ENCODE measurements at places on chromosomes 6 and 20.

GRCh38 chr20:36384022-36384619, 78.0 kb downstream of the DLGAP4 start:
- no peak for DNase-seq

- DNase-seq: no peak
Observed at GRCh38 chr6:120646101-120646500, 688.2 kb downstream of the TBC1D32 start.

- no peak for DNase-seq
Observed at GRCh38 chr6:136771306-136771705, 21.0 kb downstream of the MAP3K5 start.

- DNase-seq: no peak
Observed at GRCh38 chr20:5171064-5171789, 44.4 kb downstream of the CDS2 start.

GRCh38 chr6:132498638-132499037, 14.3 kb downstream of the STX7 start:
- no peak for DNase-seq

DNA sequence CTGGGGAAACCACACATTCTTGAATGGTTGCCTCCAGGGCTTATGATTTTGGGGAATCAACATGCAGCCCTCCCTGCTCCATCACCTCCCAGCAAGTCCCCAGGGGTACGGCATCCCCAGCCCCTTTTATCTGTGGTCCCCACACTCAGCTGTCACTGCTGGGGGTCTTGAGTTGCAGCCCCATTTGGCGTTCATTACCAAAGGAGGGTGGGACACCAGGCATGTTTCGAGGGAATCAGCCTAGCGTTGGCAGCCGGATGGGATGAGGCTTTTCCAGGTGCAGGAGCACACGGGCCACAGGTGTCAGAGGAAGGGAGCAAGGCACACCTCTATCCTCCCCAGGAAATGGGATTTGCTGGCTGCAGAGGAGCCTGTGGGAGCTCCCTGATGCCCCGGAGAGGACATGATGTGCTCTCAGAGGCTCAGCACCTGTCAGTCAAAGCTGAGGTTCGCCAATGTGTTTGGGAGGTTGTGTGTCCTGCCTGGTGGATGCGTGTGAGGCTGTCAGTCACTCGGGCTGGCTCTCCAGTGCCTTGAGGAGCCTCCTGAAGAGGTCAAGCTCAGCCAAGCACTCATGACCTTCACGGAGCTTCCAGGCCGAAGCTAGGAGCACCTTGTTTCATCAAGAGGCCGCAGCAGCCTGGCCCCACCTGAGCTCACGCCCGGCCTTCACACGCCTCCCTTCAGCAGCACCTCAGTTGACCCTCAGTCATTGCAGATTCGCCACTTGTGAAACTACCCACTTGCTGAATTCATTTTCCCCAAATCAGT, 95.0 kb downstream of the ERMARD start:
- no peak for DNase-seq

DNA sequence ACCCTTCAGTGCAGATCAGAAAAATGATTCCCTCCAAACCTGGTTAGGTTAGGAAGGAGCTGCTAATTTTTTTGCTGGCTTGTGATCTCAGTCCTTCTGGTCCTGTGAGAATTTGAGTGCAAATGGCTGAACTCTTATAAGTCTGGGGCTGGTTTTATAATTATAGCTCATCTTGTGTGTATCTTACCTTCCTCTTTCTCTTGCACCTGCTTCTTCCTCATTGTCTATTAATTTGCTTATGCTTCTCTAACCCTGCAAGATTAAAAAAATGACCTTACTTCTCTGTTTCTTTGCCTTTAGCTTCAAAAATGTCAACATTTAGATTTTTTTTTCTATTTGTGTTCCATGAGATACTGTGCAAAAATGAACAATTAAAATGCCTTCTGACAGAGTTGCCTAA, 576.2 kb downstream of the DHX35 start:
- no peak for DNase-seq

GRCh38 chr6:2196079-2196679, 49.2 kb downstream of the GMDS start:
- no peak for DNase-seq

DNA sequence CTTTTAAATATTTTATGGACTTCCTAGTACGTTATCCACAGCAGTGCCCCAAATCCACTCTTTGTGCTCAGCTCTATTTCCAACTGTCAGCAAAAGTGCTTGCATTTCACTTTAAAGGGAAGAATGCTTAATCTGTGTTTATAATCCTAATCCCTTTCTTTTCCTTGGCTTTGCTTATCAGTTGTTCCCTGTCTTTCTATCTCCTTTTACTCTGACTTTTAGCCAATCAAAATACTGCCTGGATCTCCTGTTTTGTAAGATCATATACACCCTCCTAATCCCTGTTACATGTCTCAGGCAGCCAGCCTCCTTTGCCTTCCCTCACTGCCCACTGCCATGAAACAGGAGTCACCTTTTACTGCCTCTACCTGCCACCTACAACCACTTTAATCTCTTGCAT, 102.9 kb downstream of the AIG1 start:
- no peak for DNase-seq

DNA sequence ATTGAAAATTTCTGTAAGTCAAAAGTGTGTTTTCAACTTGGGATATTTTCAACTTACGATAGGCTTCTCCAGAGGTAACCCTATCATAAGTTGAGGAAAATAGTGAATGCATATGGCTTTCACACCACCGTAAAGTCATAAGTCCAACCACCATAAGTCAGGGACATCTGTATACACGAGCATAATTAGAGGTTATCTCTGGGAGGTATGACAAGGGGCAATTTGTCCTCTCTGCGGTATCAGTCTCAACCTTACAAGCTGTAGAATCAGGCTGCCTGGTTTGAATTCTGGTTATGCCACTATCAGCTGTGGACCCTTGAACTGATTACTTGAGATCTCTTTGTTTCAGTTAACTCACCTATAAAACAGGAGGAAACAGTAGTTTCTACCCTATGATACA, 202.9 kb upstream of the JARID2 start:
- DNase-seq: no peak

DNA sequence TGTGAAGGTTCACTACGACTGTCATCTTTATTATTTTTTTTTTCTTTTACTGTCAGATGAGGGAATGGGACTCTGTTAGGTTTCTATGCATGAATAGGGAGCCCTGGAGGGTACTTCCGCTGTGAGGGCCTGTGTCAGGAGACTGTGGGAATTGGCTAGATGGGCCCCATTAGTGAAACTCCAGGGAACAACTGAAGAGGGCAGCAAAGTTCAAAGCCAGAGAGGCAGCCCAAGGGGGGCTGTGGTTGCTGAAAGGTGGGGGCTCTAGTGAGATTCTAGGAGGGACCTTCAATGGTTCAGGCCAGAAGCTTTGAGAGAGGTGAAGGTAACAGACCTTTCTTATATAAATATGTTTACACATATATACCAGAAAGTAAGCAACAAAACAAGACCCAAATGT, 13.2 kb upstream of the EPB41L1 start:
- DNase-seq: no peak

- DNase-seq: no peak
Observed at GRCh38 chr6:87824958-87825491, 123.0 kb upstream of the AKIRIN2 start.

DNA sequence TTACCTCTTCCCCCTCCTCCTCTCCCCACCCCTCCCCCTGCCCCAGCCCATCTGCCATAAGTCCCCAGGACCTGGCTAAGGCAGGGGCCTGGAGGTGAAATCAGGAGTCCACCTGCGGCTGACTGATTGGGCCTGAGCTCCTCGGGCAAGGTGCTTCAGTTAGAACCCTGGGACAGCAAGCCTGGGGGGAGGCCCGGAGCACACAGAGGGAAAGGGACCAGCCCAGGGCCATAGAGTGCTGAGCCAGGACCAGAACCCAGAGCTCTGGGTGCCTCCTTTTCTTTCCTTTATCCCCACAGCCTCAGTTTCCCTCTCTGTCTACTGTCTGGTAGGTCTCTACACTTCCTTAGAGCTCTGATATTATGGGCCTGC, 35.7 kb upstream of the VEGFA start:
- no peak for DNase-seq

GRCh38 chr6:90065173-90065572, 170.9 kb downstream of the GJA10 start:
- no peak for DNase-seq

DNA sequence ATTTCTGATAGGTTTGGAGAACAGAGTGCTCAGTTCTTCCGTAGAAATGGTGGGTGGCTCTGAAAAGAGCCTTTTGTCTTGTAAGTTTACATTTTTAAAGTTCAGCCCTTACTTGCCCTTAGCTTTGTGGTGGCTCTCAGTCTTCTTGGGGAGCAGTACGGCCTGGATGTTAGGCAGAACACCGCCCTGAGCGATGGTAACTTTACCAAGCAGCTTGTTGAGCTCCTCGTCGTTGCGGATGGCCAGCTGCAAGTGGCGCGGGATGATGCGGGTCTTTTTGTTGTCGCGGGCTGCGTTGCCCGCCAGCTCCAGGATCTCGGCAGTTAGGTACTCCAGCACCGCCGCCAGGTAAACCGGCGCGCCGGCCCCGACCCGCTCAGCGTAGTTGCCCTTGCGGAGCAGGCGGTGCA, 19.5 kb downstream of the OR2B2 start:
- no peak for DNase-seq

DNA sequence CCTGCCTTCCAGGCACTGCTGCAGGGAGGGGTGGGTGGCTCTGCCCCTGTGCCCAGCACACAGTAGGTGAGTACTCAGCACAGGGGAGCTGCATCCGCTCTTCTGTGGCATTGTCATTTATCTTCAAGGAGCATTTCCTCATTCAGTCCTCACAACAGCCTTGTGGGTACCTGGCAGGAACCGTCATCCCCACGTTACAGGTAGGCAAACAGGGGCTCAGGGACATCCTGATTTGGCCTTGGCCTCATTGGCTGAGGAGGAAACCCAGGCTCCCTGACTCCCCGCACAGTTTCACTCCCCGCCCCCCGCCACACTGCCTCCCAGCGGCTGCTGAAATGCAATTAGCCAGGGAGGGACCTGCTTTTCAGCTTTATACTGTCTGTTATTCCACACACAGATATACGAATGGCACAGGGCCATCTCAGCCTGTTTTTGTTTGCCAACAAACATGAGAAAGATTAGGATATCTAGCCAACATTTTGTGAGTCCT, 24.2 kb upstream of the PNPLA1 start:
- DNase-seq: no peak

GRCh38 chr6:106003268-106003987, 82.7 kb upstream of the PRDM1 start:
- no peak for DNase-seq

- DNase-seq: no peak
Observed at GRCh38 chr6:147166360-147166944, 37.8 kb upstream of the STXBP5 start.

All from stimulated activated CD8-positive, alpha-beta memory T cell treated with anti-CD3 and anti-CD28 coated beads, Interleukin-12 subunit alpha, Interleukin-12 subunit beta, amount 100 ng/mL, for 1 hour (primary cell).